HuH-7.5 (cell line): ENCODE measurements at places on chromosomes 13 and 19.

GRCh38 chr13:78046331-78046730 is 127.7 kb upstream of the EDNRB start:
- DNase-seq: no peak

GRCh38 chr13:109764470-109765291 is 21.7 kb downstream of the IRS2 start:
- DNase-seq: no peak

DNA sequence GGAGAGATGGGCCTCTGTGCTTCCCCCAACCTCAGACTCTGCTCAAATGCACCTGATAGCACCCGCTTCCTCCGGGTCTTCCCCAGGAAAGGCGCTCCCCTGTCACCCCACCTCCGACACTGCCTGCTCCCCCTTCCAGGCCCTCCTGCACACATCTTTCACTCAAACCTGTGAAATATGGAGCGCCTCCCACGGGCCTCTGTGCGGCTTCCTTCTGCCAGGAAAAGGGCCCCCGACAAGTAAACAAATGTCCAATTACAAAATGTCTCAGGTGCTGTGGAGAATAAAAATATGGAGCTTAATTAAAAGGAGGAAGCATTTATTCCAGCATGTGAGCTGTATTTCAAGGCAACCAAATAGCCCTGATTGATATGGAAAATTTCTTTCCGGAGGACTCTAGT is 15.6 kb upstream of the CCNE1 start:
- no peak for DNase-seq

- DNase-seq: no peak
These were observed 323.1 kb downstream of the ZNF536 start for GRCh38 chr19:30695171-30695875.
